ENCODE measurements at places on chromosomes 11 and 22.

GRCh38 chr22:29302681-29303465 is 3.6 kb upstream of the GAS2L1 start:
- DNase-seq = no peak

GRCh38 chr22:21928048-21928447 is 24.6 kb downstream of the PPM1F start:
- no peak for DNase-seq

DNA sequence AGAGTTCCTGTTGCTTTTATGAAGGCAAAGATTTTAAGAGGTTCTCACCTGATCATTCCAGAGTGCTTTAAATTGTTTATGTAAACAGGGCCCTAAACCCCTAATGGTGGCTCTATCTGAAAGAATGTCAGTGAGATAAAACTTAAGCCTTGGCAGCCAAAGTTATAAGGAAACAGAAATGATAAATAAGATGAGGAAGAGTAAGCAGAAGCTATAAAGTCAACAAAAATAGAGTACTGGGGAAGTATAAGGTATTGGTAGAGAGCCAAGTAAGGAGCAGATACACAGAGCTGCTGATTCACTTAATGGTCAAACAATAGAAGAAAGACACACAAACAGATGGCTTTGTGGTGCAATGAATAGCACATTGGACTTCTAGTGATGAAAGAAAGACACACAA is 37.9 kb downstream of the TMPRSS5 start:
- DNase-seq = no peak

GRCh38 chr22:21734540-21735199 is 924 bp downstream of the YPEL1 start:
- no peak for DNase-seq

DNA sequence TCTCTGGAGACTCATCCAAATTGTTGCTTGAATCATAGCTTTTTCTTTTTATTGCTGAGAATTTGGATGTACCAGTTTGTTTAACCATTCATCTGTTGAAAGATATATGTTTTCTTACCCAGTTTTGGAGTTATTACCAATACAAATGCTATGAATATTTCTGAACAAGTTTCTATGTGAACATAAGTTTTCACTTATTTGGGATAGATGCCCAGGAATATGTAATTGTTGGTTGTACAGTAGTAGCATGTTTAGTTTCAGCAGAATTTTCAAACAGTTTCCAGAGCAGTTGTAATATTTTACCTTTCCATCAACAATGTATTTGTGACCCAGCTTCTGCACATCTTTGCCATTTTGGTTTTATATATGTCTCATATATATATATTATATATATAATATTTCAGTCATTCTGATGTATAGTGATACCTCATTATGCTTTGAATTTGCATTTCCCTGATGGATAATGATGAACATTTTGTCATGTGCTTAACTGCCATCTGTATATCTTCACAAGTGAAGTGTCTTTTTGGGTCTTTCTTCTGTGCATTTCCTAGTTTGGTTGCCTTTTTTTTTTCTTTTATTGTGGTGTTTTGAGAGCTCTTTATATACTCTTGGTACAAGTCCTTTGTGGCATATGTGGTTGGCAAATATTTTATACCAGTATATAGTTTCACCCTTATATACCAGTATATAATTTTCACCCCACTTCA is 118.8 kb downstream of the LUZP2 start:
- no peak for DNase-seq

GRCh38 chr11:94934846-94935245 is 38.5 kb downstream of the CWC15 start:
- no peak for DNase-seq

DNA sequence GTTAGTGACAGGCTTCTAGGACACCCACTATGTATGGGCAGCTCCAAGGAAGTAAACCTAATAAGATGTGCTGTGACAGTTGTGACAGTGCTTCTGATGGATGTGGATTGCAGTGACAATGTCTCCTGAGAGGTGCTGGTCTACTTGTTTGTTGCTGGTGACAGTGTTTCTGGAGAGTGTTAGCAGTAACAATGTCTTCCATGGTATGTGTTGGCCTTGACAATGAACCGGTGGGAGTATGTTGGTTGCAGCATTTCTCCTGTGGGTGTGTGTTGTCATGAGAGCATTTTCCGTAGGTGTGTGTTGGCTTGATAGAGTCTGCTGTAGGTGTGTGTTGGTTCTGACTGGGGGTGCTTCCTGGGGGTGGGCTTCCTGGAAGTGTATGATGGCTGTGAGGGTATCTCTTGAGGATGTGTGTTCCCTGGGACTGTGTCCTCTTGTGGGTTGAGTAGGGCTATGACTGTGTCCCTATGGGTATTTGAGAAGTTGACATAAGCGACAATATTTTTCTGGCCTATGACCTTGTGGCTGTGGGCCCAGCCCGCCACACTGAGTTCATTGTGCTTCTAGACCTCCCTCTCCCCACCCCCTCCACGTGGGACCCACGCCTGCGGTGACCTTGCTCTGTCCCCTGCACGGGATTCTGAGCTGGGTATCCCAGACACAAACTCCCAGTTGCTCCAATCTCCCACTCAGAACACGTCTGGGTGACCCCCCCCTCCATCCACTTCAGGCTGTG is 1.2 kb downstream of the DCHS1 start:
- DNase-seq = peak; percentile 52

DNA sequence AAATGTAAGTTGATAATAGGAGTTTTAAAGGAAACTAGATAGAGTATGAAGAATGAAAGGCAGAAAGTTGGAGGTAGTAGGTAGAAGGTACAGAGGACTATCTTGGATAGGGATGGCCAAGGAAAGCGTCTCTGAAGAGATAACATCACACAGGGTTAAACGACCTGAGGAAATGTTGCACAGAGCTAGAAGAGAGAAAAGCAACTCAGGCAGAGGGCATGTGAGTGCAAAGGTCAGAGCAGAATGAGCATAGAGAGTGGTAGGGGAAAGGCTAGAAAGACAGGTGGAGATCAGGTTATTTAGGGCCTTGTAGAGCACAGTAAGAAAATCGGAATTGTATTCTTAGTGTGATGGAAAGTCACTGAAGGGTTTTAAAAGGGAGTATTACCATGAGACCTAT is 232.0 kb downstream of the SOX6 start:
- no peak for DNase-seq

DNA sequence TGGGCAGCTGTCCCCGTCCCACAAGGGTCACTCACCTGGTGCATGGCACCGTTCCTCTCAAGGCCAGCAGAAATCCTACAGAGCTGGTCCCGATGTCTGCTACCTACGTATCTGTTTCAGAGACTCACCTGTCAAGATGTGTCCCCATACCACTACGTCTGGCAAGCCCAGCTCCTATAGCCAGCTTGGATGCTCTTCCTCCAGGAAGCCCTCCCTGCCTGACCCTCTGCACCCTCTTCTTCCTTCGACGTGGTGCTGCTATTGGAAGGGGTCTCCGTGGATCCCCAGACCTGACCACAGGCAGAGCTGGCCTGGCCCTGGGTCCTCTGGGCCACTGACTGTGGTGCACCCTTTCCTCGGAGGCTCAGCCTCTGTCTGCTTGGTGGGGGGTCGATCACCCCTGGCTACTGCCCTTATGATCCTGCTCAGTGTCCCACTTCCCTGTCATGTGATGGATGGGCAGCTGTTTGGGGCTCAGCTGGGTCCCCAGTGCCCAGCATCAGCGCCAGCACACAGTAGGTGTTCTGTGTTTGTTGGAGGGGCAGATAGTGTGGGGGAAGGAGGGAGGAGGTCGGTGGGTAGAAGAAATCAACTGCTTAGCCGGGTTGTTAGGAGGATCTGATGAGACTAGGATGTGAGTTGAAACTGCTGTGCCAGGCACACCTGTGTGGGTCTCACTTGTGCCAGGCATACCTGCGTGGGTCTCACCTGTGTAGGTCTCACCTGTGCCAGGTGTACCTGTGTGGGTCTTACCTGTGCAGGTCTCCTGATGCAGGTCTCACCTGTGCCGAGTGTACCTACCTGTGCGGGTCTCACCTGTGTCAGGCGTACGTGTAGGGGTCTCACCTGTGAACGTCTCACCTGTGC is 21.7 kb upstream of the ARHGAP8 start:
- DNase-seq = no peak

- no peak for DNase-seq
These were observed 43.2 kb downstream of the NAT10 start for GRCh38 chr11:34148504-34149165.

- no peak for DNase-seq
These were observed 112.3 kb upstream of the MPPED2 start for GRCh38 chr11:30698425-30698824.

GRCh38 chr11:86160541-86161149 is 83.9 kb upstream of the EED start:
- DNase-seq = no peak

GRCh38 chr11:66863428-66864125 is 6.7 kb downstream of the LRFN4 start:
- DNase-seq = peak; percentile 66

DNA sequence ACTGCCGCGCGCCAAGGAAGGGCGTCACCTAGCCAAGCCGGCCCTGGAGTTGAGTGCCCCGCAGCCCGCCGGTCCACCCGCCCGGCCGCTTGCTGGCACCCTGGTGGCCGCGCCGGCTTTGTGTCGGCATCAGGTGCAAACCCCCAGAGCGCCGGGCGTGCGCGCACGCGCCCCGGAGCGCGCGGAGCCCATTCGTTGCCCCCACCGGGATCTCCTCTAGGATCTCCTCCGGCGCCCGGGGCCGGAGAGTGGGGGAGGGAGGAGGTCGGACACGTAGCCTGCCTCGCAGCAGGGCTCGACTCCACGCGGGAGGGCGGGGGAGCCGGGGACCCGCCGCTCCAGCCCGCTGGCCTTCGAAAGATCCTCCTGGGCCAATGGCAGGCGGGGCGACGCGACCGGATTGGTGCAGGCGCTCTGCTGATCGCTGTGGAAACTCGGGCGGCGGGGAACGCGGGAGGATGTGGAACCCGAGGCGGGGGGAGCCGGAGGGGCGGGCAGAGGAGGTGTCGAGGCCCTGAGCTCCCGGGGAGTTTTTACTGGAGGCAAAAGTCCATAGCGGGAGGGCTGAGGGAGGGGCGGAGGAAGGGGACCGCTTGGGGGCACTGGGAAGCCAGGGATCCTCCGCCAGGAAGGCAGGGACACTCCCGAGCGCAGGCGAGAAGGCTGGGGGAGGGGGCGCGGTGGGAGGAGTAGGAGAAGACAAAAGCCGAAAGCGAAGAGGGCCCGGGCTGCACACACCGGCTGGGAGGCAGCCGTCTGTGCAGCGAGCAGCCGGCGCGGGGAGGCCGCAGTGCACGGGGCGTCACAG is at the start of gene FADS2:
TSS of gene FADS2 (plus strand) at position 730 of the 808 bp plus-strand sequence. CDS start 91 bp downstream, outside the sequence.
- peak; percentile 98 for DNase-seq

DNA sequence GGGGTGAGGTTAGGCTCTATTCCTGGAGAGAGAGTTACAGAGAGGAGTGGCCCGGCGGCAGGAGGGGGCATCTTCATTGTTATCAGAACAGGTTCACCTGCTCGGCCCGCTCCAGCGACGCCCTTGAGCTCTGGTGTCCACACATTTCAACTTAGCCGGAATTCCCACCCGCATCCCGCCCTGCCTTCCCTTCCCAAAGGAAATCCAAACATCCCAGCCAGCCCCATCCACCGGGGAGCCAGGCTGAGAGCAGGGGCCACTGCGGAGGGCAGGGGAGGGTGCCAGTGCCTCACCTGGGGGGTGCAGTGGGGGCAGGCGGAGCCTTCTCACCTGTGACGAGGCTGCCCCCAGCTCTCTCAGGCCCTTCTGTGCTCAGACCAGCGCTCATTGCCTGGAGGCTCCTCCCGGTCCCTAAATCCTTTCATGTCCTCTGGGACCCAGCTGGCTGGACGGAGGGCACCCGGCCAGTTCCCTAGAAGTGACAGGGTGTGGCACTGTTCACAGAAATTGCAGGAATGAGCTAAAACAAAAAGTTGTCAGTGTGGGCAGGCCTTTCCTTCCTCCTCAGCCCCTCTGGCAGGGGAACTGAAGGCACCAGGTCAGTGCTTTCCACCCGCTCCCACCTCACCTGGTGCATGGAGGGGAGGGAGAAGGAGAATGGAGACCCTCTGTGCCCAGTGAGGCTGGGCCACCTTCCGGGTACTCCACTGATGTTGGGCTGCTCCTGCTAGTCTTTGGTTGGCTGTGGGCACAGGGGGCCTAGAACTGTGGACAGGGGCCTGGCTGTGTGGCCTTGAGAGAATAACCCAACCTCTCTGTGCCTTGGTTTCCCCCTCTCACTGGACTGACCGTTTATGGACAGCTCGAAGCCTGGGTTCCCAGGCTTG is 2.2 kb upstream of the MRGPRG start:
- no peak for DNase-seq
